ENCODE measurements at places on chromosomes 2 and 18.

GRCh38 chr18:36700955-36701354 lies 127.8 kb downstream of the TPGS2 start:
- no peak for DNase-seq

- DNase-seq = no peak
These were observed 1.1 kb downstream of the DYSF start for GRCh38 chr2:71454221-71455010.

DNA sequence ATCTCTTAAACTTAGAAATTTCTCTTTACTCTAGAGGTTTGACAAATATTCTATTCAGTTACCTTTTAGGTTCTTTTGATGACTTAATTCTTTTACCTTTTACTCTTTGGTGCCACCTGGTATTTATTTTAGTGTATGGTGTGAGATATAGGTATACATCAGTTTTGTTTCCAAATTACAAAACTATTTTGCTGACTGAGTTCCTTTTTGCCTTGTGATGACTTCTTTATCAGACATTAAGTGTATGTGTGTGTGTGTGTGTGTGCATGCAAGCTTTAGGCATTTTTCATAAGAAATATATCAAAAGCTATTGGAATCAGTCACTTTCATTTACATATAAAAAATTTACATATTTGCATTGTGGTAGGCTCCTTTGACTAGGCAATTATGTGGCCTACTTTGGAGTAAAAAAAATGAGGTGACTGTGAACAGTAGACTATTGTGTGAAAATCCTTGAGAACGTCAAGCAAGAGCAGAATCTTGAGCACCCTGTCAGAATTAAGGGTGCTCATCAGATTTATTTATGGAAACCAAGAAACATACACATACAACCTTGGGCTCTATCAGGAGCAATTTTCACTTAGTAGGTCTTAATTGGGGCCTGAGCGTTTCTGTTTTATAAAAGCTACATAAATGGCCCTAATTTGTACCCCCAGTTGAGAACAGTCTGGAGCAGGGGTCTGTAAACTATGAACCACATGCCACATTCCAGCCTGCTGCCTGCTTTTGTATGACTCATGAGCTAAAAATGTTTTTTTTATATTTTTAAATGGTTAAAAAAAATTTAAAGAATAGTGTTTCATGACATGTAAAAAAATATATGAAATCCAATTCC lies 415.9 kb downstream of the SLC4A3 start:
- no peak for DNase-seq

- DNase-seq = no peak
These were observed 181.1 kb upstream of the EPAS1 start for GRCh38 chr2:46116150-46116549.

GRCh38 chr2:170722301-170722700 lies 7.2 kb downstream of the SP5 start:
- no peak for DNase-seq

DNA sequence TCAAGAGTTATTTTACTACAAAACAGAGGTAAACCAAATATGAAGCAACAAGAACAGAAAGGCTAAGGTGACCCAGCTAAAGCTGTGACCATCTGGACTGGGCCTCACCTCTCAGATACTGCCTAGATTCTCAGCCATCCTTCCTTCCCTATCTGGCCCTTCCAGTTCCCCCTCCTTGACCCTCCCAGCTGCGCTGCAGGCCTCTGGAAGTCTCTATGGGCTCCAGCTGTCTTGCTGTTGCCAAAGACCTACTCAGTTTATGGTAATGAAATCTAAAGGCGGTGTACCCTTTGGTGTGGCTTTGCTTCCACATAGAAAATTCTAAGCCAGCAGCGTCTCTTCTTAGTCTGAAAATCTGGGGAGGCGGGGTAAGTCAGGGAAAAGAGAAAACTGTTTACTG lies 55.7 kb downstream of the ARHGEF33 start:
- DNase-seq = no peak

GRCh38 chr2:168666339-168666738 lies 136.1 kb upstream of the NOSTRIN start:
- DNase-seq = no peak

- no peak for DNase-seq
These were observed 46.1 kb upstream of the DAPL1 start for GRCh38 chr2:158748926-158749590.

- no peak for DNase-seq
These were observed 12.6 kb upstream of the EIF2AK3 start for GRCh38 chr2:88639865-88640264.

GRCh38 chr2:137220438-137220993 lies 455.2 kb downstream of the THSD7B start:
- DNase-seq = no peak

DNA sequence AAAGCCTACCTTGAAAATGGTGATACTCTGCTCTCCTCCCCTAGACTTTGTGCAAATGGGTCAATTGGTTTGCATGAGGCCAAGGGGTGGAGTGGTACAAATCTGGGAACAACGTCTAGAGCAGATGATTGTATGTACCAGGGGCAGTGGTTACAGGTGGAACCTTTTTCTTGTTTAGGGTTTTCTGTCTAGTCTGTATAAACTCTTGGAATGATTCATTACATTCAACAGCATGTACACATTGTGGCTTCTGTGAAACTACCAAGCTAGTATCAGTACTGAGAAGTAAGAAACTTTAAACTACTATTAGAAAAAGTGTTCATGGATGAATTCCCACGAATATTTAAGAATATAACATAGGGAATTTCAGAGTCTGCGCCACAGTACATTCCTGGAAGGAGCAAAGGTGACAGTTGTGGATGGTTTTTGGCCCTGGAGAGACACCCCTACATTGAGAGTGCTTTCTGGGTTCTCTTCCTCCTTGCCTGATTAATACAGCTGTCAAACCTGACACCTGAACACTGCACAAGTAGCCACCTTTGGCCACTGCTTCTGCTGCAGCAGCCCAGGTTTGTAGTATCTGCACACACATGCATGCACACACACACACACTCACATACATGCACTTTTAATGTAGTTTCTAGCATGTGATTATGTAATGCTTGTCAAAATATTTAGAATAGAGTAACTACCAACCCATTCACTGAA lies 30.0 kb downstream of the CFAP221 start:
- no peak for DNase-seq

- no peak for DNase-seq
These were observed 579 bp downstream of the LOXL3 start for GRCh38 chr2:74552914-74553811.

GRCh38 chr2:180910831-180911665 lies 69.4 kb upstream of the UBE2E3 start:
- DNase-seq = no peak

GRCh38 chr2:168086851-168087250 lies 160.5 kb downstream of the STK39 start:
- DNase-seq = no peak

DNA sequence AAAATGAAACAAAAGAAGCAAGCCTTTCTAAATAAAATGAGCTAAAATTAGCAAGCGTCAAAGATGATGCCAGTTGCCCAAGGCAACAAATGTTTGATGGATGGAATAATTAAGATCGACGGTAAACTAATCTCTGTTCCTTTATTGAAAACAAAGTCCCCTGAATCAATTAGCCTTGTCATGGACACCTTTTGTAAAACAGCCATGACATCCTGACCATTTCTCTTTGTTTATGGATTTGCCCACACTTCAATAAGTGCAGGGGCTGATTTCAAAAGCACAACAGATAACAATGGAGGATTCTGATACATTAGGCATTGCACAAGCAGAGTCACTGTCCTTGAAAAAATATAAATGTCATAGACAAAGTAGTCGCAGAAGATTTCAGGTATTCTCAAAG lies 160.1 kb upstream of the HNRNPA3 start:
- no peak for DNase-seq

- no peak for DNase-seq
These were observed 464.1 kb downstream of the TNS1 start for GRCh38 chr2:217538719-217539118.

GRCh38 chr18:64244571-64244970 lies 95.7 kb upstream of the LINC00305 start:
- no peak for DNase-seq

GRCh38 chr2:237894396-237894979 lies 35.1 kb downstream of the RAMP1 start:
- DNase-seq = no peak

DNA sequence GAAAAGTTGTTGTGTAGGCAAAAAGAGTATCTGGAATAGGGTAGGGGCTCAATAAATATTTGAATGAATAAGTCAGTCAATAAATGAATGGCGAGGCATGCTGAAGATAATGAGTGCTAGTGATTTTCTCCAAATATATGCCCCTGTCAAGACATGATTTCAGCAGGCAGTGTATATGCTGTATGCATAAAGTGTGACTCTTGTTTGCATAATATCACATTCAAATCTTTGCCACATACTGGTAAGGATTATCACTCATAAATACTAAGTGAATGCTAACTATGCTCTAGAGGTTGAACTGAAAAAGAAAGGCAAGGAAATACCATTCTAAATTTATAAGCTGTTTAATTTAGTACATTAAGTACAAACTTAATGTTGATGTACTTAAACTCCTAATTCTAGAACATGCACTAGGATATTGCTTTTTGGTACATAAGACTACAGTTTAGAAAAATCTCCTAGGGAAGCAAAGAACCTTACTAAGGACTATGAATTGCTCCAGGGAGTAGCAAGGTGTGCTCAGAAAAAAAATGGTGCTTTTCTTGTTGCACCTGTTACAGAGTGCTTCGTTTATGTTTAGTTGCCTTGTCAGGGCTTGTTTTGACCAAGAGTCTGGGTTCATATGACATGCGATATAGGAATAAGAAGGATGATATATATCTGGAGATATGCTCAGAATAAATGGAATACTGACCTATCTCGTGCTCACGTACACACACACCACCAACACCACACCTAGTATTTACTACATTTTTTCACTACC lies 224.0 kb upstream of the TANK start:
- DNase-seq = no peak

GRCh38 chr2:82790206-82791021 lies 1668.7 kb downstream of the SUCLG1 start:
- DNase-seq = no peak

GRCh38 chr2:215796140-215796855 lies 217.1 kb downstream of the MREG start:
- DNase-seq = no peak

DNA sequence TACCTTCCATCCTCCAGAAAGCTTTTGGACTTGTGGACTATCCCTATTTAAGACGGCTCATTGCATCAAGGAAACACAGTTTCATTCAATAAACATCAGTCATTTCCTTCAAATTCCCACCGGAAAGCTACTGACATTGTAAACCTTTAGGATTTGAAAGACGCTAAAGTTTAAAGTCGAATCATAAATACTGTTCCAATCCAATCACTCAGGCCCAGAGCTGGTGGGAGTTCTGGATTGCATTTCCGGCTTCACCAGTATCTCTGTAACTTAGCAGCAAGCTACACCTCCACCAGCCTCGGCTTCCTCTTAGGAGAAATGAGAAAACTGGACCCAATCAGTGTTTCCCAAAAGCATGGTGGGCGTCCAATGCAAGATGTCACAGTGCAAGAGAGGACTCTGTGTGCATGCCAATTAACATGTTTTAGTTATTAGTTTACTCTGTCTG lies 1.6 kb downstream of the WDFY1 start:
- DNase-seq = no peak

DNA sequence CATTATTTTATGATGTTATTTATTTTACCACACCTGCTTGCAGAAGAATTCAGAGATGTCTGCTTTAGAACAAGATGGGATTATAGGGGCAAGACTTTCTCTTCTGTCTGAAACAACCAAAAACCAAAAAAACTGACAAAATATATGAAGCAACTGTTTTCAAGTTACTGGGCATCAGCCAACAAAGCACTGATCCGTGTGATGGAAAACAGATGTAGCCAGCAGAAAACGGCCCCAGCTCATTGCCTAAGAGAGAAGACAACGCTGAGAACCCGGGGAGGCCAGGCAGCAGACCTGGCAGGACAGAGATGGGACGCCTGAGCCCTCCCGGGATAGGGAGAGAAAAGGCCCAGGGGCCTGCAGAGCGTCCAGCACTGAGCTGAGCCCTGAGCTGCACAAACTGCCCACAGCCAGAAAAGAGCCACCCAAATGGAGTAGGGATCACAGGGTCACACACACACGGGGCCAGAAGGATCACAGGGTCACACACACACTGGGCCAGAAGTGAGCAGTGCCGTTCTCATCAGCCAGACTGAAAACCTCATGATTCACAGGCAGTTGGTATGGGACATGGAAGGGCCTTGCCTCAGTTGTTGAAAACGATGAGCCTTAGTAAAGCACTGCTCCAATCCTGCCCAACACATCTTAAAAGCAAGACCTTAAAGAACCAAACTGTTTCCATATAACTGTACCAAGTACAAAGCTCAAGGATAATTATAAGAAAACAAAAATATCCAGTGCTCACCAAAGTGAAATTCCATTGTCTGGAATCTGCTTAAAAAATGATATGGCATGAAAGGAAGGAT lies 12.1 kb downstream of the PXDN start:
- no peak for DNase-seq

DNA sequence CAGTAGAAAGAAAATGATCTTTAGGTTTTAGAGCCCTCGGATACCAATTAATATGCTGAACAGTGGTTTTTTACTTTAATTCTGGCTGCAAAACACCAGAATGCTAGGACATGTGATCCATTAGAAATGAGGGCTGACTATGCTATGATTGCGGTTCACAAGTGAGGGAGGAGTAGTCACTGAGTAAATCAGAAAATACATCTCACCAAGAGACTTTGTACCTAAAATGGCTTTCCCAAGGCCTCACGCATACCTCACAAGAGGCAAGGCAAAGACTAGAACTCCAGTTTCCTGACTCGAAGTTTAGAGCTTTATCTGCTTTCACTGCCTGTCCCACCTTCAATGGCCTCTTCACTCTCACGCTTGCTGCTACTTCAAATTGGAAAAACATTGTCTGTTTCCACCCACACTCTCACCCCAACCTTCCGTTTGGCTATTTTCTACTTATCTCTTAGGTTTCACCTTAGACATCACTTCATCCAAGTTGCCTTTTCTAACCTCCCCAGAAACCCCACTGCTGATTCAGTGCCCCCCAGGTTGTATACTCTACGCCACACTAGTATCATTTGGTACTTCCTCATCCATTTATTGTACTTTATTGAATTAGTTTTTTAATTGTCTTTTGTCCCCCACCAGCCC lies 5.1 kb upstream of the MBD2 start:
- DNase-seq = no peak

DNA sequence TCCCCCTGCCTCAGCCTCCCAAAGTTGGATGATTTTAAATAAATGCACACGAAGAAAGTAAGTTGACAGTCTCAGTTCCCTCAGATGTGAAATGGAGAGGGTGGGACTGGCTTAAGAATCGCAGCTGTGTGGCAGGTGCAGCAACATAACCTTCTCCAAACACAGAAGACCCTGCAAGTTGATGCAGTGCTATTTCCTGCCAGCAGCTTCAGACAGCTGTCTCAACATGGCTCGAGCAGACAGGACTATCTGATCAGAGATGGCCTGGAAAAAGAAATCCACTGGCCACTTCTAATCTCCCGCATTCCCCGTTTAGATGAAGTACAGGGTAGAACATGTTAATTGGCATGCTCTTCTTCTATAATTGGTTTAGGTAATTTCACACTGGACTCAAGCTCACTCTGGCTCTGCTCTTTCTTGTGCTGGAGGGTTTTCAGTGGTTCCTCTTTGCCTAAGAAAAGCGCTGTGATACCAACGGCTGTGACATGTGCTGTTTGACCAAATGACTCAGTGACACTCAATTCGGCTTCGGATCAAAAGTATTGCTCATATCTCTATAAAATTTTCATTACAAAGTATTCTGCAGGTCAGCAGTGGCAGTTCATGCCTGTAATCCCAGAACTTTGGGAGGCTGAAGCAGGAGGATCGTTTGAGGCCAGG lies 40.2 kb downstream of the MYOM1 start:
- no peak for DNase-seq

GRCh38 chr2:100969998-100970397 lies 32.1 kb upstream of the RPL31 start:
- DNase-seq = no peak

All from activated CD8-positive, alpha-beta memory T cell treated with anti-CD3 and anti-CD28 coated beads for 48 hours (primary cell).